ENCODE measurements at places on chromosomes 2 and 18.

DNA sequence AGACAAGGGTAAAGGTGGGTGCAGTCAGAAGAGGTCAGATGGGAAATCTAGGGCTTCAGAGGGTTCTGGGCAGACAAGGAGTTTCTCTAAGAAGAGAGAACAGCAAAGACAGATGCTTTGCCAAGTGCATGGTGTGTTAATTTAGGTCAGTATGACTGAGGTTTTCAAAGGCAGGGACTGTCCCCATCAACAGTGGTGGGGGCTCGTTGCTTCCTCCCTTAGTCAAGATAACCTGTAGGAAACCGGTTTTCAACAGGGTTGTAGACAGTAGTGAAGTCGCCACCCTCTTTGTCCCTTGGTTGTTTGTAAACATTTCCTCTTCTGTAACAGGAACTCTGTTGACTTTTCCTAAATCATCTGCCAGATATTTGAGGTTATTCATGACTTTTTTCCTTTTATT is 11.6 kb downstream of the RAB12 start:
- no peaks in the 10 kb centered on the region for H3K27me3 ChIP-seq
- H3K36me3 ChIP-seq = no peaks in the 10 kb centered on the region
- DNase-seq = no peak
- H3K27ac ChIP-seq = no peak overlapping the region

DNA sequence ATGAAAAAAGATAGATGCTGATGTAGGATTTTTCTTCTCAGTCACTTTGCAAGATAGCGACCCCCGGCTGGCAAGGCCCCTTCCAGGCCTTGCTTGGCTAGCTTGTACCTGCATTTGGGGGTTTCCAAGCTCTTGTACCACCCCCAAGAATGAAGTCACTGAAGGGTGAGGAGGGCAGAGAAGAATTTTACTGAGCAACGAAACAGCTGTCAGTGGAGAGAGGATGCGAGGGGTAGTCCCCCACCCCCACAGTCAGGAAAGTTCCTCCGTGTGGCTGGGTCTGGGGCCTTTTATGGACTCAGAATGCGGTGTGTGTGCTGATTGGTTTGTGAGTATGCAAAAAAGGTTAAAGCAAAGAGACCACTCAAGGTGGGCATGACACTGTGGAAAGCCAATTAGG is 382.0 kb downstream of the GPD2 start:
- no peak overlapping the region for H3K27ac ChIP-seq
- H3K27me3 ChIP-seq = no peaks in the 10 kb centered on the region
- no peaks in the 10 kb centered on the region for H3K4me1 ChIP-seq
- no peaks in the 10 kb centered on the region for H3K36me3 ChIP-seq
- no peak for DNase-seq

DNA sequence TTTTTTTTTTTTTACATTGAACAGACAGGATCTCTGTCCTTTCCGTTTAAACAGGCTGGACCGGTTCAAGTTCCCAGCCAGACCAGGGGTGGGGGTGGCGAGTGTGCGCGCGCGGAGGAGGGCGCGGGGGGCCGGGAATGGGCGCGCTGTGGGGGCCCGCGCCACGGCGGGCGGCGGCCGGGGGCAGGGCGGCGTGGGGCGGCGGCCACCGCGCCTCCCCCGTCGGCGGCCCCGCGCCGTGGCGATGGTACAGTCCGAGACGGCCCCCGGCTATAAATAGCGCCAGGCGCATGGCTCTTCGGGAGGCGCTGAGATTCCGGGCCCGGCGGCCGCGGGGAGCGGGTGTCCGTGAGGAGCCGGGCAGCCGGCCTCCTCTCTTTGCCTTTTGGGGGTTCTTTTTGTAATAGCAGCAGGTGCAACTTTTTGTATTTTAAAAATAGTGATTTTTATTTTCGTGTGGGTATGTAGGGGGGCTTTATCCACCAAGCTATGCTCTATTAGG is 430 bp upstream of the CELF4 start:
- peaks cover 26% of the 10 kb centered on the region for H3K4me1 ChIP-seq

GRCh38 chr2:30147715-30148610 is 1.2 kb downstream of the YPEL5 start:
- peak overlapping the region; percentile 81 for H3K4me3 ChIP-seq
- H3K36me3 ChIP-seq = no peaks in the 10 kb centered on the region
- no peaks in the 10 kb centered on the region for H3K27me3 ChIP-seq
- peaks cover 42% of the 10 kb centered on the region for H3K4me1 ChIP-seq

DNA sequence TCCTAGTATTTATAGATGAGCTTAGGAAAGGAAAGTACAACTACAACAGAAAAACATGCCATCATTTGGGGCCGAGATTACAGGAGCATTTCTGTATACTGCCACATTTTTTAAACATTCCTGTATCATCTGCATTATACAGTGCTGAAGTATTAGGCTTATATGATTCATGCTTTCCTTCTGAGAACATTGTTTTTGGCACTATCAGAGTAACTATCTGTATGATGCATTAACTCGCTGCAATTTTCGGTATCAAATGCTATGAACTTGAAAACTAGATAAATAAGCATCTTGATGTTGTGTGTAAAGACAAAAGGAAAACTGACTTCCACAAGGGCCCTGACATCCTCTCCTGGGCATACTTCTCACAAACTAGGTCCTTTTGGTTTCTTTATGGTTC is 102.0 kb downstream of the RIT2 start:
- no peak for DNase-seq
- H3K27me3 ChIP-seq = no peaks in the 10 kb centered on the region
- H3K4me3 ChIP-seq = no peak overlapping the region
- no peak overlapping the region for H3K27ac ChIP-seq
- H3K4me1 ChIP-seq = no peaks in the 10 kb centered on the region

GRCh38 chr18:74587441-74587840 is 10.2 kb upstream of the ZNF407 start:
- H3K27ac ChIP-seq = no peak overlapping the region
- no peaks in the 10 kb centered on the region for H3K4me1 ChIP-seq
- no peaks in the 10 kb centered on the region for H3K27me3 ChIP-seq
- no peak for DNase-seq
- H3K36me3 ChIP-seq = no peaks in the 10 kb centered on the region

GRCh38 chr2:119487434-119488244 is 36.6 kb downstream of the SCTR start:
- peak; percentile 96 for DNase-seq
- no peaks in the 10 kb centered on the region for H3K36me3 ChIP-seq
- peak overlapping the region; percentile 97 for H3K27ac ChIP-seq
- no peaks in the 10 kb centered on the region for H3K27me3 ChIP-seq
- H3K4me1 ChIP-seq = peaks cover 99% of the 10 kb centered on the region

DNA sequence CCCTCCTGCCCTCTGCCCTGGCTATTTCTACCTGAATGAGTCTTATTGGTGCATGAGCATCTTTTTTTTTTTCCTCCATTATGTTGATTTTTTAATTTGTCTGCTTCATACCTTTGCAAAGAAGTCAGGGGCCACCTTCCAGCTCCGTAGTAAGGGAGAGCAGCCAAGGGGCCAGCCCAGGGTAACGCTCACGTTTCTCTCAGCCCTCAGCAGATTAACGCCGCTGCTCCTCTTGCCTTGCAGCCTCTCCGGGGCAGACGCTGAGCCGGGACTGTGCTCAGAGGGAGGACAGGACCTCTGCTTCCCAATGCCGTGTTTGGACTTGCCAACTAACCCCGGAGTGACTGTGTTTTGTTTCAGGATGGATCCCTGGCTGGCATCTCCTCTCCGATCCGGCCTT is 241.7 kb downstream of the ATAD2B start:
- no peaks in the 10 kb centered on the region for H3K36me3 ChIP-seq
- no peak overlapping the region for H3K4me3 ChIP-seq
- no peak for DNase-seq
- H3K27ac ChIP-seq = no peak overlapping the region
- H3K27me3 ChIP-seq = no peaks in the 10 kb centered on the region
- no peaks in the 10 kb centered on the region for H3K4me1 ChIP-seq

GRCh38 chr2:119513832-119514231 is 10.5 kb downstream of the SCTR start:
- H3K4me1 ChIP-seq = peaks cover 16% of the 10 kb centered on the region
- H3K27me3 ChIP-seq = no peaks in the 10 kb centered on the region
- no peak for DNase-seq

DNA sequence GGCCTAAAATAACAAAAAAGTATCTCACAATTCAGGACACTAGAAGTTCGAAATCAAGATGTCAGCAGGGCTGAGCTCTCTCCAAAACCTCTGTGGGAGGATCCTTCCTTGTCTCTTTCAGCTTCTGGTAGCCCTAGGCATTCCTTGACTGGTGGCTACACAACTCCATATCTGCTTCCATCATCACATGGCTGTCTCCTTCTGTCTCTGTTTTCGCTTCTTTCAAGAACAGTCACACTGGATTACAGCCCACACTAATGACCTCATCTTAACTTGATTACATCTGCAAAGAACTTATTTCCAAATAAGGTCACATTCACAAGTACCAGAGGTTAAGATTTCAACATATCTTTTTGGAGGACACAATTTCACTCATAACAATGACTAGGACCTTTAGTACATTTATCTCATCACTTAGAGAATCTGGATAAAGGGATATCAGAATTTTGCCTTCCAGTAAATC is 275.2 kb downstream of the IRS1 start:
- H3K36me3 ChIP-seq = no peaks in the 10 kb centered on the region
- H3K27ac ChIP-seq = no peak overlapping the region
- H3K4me3 ChIP-seq = no peak overlapping the region

DNA sequence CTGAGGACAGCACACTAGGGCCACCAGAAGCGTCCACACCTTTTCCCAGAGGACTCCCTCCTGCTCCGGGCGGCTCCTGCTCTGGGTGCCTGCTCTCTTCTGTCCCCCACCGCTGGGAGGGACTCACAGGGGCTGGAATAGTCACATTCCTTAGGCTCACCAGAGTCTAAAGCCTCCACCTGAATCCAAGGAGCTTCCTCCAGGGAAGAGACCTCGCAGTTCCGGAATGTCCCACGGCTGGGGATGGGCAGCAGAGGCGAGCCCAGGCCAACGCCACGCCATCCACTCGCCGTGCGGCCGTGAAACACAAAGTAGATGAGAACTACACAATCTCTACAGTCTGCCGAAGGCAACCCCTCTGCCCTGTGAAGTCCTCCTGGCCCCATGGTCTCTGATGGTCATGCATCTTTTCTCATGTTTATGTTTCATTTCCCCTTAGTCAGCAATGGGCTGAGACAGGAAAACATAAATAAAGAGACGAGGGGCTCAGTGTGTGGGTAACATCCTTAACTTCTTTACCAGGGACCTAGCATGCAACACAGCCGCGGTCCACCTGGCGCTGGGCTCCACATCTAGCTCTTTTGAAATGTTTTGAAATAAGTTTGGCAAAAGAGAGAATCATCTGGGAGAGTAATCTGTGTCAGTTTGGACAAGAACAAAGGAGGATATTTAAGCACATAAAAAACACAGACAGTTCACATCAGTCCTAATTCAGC is 98.4 kb downstream of the PXDN start:
- DNase-seq = no peak
- no peaks in the 10 kb centered on the region for H3K36me3 ChIP-seq
- no peak overlapping the region for H3K4me3 ChIP-seq
- no peak overlapping the region for H3K27ac ChIP-seq
- H3K4me1 ChIP-seq = no peaks in the 10 kb centered on the region

DNA sequence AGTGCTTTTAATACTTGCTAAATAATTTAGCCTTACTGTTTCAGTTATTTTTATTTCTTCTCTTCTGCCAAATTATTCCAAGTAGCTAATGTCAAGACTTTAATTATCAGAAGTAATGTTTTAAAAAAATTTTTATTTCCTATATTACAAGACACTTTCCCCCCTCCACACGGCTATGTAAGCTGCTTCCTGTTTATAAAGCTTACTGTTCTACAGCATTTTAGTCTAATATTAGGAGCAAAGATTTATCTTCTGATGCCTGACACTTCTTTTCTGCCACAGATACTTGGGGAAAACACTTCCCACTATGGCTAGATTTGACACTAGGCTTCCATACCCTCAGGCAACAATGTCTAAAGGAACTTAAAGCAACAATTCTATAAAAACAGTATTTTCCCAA is 62.3 kb downstream of the ROCK1 start:
- peaks cover 9% of the 10 kb centered on the region for H3K4me1 ChIP-seq
- no peak for DNase-seq
- H3K4me3 ChIP-seq = no peak overlapping the region

- no peak overlapping the region for H3K27ac ChIP-seq
- no peak overlapping the region for H3K4me3 ChIP-seq
- peaks cover 12% of the 10 kb centered on the region for H3K4me1 ChIP-seq
Observed at GRCh38 chr2:74534411-74534810, 4.7 kb downstream of the HTRA2 start.

- no peaks in the 10 kb centered on the region for H3K36me3 ChIP-seq
- H3K27ac ChIP-seq = no peak overlapping the region
- no peaks in the 10 kb centered on the region for H3K27me3 ChIP-seq
- no peak overlapping the region for H3K4me3 ChIP-seq
- DNase-seq = no peak
Observed at GRCh38 chr2:105760191-105760590, 15.5 kb downstream of the NCK2 start.

DNA sequence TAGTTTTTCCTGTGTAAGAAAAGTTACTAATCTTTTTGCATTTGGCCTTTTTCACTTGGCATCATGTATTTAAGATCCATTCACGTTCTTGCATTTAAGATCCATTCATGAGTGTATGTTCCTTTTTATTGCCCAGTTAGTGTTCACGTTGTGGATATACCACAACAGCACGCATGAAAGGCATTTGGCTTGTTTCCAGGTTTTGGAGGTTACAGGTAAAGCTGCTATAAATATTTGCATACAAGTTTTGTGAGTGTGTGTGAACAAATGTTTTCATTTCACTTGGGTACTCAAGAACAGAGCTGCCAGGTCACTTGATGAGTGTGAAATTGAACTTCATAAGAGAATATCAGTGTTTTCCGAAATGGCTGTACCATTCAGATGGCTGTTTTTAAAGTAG is 121.2 kb downstream of the CCBE1 start:
- H3K4me3 ChIP-seq = no peak overlapping the region
- DNase-seq = no peak
- H3K27me3 ChIP-seq = no peaks in the 10 kb centered on the region
- no peaks in the 10 kb centered on the region for H3K36me3 ChIP-seq

DNA sequence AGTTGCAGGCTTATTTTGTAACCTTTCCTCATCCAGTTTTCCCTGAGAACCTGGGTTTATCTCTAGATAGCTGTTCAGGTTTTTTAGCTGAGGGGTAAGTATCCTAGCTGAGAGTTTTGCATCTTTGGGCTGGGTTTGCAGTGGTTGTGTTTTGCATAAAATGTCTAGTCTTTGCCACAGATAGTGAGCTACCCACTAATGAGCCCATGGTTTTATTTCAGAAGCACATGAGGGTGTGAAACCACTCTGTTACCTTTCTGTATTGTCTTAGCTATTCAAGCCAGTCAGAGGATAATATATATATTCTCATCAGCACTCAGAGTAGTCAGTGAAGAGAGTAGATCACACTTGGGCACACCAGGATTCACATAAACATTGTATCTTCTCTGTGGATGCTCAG is 24.6 kb upstream of the TXNDC2 start:
- no peaks in the 10 kb centered on the region for H3K27me3 ChIP-seq
- DNase-seq = no peak
- peaks cover 12% of the 10 kb centered on the region for H3K4me1 ChIP-seq

DNA sequence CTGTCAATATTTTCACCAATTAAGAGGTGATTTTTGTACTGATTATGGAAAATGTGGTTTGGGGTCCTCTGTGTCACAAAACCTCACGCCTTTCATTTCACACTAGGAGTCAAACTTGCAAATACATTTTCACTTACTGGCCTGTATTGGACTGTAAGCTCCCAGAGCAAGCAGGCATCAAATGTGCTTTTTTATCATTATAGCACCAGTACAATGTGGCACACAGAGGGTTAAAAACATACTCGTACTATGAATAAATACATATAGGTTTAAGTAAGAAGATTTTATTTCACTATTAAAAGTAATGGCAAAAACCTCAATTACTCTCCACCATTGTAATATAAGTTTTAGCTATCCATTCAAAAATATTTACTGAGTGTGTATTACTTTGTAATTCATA is 56.7 kb downstream of the ABCB11 start:
- no peak for DNase-seq
- H3K36me3 ChIP-seq = no peaks in the 10 kb centered on the region
- H3K4me1 ChIP-seq = no peaks in the 10 kb centered on the region
- no peak overlapping the region for H3K4me3 ChIP-seq
- no peaks in the 10 kb centered on the region for H3K27me3 ChIP-seq
